H54 (cell line): ENCODE measurements at places on chromosomes 2 and 18.

GRCh38 chr2:65035351-65035943 is 20.8 kb upstream of the CEP68 start:
- DNase-seq: no peak

DNA sequence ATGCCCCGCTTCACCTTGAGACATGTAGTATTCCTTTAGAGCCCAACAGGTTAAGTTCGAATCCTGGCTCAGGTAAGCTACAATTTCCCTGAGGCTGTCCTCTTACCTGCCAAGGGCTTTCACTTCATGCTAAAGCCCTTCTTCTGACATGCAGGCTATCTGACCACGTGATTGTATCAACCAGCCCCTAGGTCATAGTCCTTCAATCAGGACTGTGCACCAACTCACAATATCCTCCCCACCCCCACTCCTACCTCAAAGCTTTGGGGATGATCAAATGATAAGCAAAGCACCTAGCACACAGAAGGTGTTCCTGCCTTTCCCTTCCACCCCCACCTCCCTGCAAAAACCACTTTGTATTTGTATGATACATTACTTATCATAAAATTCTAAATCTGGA is 78.9 kb downstream of the AAK1 start:
- no peak for DNase-seq

GRCh38 chr2:17133052-17133671 is 385.1 kb downstream of the RAD51AP2 start:
- no peak for DNase-seq

DNA sequence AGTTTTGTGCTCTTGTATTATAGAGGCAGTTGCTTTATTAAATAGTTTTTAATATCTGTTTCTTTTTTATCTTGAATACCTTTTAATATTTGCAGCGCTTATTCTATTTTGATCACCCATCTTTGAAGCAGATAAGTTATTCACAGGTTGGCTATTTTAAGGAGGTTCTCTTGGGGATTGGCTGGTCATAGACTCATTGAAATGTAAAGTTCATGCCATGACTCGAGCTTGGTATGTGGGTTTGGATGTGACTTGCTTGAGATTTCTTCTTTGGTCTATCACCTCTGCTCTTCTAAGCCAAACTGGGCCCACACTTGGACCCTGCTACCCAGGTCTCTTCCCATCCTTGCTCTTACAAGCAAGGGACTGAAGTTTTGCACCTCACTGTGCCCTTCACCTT is 33.6 kb downstream of the FARP2 start:
- DNase-seq: no peak

DNA sequence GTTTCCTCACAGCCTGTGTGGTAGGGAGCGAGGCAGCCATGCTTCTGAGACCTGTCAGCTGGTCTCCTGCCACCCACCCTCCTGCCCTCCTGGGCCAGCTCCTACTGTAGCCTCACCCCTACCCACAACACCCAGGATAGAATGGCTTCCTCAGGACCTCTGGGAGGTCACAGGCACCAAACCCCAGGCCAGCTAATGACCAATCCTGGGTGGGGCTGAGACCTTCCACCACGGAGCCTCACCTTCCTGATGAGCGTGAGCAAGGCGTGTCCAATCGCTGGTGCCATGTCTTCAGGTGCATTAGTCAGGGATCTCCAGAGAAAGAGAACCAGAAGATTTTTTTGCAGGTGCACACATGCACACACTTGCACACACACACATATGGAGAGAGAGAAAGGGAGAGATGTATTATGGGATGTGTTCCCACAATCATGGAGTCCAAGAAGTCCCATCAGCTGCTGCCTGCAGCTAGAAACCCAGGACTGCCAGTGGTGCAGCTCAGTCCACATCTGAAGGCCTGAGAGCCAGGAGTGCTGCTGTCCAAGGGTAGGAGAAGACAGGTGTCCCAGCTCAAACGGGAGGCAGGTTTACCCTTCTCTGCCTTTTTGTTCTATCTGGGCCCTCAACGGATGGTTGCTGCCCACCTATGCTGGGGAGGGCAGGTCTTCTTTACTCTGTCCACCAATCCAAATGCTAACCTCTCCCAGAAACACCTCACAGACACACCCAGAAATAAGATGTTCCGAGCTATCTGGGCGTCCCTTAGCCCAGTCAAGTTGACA is 70.4 kb upstream of the HDAC4 start:
- no peak for DNase-seq

DNA sequence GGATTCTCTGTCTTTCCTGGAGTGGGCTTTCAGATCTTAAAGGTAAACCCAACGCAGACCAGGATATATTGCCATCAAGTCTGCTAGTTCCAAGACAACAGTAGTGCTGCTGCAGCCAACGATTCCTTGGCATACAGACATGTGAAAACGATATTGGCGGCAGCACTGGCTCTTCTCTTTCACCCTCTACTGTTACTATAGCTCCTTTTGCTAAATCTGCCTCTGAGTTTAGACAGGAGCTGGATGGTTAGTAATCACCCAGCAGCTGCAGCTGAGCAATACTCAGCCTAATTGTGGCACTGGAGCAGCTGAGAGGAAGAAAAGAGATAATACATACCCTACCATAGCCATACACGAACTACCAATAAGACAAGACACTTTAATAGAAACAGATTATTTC is 4.0 kb downstream of the YES1 start:
- DNase-seq: no peak

GRCh38 chr18:12470382-12471075 is 62.8 kb downstream of the PRELID3A start:
- no peak for DNase-seq

DNA sequence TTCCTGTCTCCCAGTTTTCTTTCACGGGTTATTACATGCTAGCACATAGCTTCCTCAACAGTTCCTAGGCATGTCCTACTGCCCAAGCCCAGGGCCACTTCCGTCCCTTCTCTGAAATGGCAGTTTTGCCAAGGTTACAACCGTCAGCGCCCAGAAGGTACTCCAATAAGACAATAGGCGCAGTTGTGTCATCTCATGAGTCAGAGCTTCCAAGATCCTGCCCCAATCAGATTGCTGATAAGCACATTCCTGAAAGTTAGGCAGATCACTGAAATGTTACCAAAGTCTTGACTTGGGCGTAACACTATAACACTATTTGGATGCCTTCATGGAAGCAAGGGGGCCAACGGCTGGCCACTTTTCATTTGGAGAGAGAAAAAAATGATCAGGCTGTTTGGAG is 34.2 kb downstream of the GKN2 start:
- no peak for DNase-seq

DNA sequence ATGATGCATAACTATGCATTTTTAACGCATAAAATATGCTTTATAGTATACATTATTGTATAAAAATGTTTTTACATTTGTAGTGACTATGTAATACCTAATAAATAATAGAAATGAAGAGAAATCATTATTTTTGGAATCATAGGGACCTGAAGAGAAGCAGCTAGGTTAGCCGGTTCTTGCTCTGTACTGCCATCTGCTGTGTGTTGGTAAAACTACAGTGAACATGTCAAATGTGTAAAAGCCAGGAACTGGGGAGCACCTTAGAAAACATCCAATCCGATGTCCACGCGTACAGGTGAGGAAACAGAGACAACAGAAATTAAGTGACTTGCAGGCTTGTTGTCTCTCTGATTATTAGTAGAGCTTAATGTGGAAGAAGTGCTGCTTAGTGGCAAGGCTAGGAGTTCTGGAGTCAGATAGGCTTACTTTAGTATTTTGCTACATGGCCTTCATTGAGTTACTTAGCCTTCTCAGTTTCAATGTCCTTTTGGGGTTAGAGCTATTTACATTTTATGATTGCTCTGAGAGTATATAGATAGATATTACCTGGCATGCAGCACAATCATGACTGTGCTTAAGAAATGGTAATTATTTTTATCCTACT is 386.5 kb downstream of the DLGAP1 start:
- DNase-seq: peak; percentile 2

GRCh38 chr2:132909427-132909826 is 239.4 kb upstream of the LYPD1 start:
- DNase-seq: no peak
